ENCODE measurements at places on chromosomes 6 and 20.

DNA sequence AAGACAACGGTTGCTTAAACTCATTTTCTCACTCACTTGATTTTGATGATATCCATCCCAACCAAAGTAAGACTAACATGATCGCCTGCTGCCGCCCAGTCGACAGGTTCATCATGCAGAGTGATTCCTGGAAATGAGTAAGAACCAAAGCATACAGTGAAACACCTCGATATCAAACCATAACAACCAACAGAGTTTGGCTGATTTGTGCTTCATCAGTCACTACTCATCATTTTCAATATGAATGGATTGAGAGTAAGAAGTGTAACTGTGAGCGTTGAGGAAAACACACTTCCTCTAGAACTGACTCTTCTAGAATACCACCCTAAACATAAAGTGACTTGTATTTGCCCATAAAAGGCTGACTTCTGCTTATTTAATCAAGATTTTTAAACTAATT, 29.2 kb upstream of the ALDH8A1 start:
- DNase-seq: no peak

DNA sequence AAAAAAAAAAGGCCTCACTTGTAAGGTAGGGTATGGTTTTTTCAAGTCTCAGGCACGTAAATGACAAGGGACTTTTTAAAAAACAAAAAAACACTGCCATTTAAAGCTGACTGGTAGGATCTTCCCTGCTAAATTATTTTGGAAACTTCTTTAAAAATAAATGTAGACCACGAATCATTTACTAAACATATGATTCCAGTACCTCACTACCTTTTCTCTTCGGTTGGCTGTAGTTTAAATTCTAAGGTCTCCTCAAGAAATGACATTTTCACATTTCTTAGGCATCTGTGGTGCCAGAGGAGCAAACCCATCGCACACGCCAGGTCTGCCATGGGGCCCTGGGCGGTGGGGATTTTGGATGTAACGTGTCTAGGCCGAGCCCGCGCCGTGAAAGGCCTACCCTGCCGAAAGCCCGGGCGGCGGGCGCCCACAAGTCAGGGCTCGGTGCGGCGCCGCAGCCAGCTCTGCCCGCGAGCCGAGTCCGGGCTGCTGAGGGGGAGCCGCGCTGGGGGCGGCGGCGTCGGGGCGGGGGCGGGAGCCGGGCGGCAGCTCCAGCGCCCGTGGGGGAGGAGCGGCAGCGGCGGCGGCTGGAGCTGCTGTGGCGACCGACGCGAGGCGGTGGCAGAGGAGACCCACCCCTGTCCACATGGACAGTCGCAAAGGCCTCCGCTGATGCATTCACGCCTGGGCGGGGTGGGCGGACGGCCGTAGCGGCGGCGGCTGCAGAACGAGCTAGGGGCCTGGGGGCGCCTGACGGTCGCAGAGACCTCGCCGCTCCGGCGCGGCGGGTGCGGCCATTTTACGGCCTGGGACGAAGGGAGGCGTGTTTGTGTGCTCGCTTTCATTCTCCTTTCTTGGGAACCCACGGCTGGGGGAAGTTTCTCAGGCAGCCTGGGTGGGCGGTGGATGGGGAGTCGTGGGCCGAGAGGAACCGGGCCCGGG, at the start of gene SENP6:
SENP6 (plus strand) TSS at position 577 of the 942 bp plus-strand sequence. CDS start 645 bp downstream, outside the sequence.
- DNase-seq: peak; percentile 72

GRCh38 chr20:4836473-4836872, 114.8 kb downstream of the PRND start:
- no peak for DNase-seq

GRCh38 chr6:81476881-81477280, 275.6 kb downstream of the TENT5A start:
- no peak for DNase-seq

DNA sequence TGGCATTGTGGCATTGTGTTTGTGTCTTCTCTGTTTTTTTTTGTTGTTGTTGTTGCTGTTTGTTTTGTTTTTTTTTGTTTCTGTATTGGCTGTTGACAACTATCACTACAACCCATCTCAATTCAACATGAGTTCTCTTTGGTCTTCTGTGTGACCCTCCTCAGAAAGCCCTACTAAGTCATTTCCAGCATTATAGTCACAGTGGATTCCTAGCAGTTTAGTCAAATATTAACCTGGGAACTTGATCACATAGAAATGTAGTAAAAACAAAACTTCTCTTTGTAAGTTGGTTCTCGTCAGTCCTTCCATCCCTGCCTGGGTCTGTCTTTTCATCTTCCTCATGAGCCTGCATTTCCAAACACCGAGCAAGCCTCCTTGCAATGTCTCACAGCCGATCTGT, 16.8 kb downstream of the SLC17A2 start:
- no peak for DNase-seq
